ENCODE measurements at places on chromosomes 4 and X.

DNA sequence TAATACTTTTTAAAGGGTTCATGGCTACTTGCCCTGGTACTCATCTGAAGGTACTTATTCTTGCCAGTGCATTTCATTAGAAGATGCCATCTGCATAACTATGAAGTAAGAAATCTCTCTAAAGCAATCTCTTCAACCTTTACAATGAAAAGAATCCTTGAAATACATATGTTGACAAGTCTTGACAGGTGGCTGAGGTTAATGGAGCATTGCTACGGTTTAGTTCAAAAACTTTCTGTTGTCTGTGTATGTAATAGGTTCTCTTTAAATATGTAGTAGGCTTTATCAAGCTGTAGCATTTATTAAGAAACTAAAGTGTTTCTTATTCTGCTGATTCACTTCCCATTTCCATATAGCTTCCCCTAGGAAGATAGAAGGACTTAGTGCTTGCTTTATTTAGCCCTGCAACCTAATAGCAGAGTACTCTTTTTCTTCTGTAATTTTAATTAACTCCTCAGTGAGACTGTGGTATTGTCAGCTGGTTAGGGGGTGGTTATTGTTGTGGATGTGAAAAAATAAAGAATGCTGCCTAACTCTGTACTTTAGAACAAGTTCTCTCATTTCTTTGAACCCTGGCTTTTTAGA lies 39.3 kb downstream of the SLAIN2 start:
- peak; percentile 41 for DNase-seq

DNA sequence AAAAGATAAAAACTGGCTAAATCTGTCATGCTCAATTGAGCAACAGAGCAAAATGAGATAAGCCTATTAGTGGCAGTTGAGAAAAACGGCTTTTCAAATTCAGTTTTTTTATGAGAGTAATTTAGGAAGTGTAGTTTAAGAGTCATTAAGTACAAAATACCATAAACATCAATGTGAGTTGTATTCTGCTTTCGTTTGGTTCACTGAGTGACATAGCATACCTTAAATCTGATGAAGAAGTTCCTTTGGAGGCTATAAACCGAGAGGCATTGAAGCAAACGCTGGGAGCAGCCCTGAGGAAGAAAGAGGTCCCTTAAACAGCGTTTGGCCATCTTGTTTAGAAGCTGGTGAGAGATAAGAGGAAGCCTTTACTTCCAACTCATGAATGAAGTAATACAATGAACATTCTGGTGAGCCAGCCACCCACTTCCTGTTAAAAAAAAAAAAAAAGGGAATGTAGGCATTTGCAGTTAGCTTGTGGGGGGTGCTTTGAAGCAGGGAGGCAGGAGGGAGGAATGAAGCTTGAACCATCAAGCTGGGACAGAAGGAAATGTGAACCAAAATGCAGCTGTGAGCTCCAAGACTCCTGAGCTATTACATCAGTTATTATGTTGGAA lies 132.3 kb downstream of the ZNF330 start:
- peak; percentile 83 for DNase-seq

- no peak for DNase-seq
These were observed 505.8 kb downstream of the KLHL13 start for GRCh38 chrX:117610806-117611205.

DNA sequence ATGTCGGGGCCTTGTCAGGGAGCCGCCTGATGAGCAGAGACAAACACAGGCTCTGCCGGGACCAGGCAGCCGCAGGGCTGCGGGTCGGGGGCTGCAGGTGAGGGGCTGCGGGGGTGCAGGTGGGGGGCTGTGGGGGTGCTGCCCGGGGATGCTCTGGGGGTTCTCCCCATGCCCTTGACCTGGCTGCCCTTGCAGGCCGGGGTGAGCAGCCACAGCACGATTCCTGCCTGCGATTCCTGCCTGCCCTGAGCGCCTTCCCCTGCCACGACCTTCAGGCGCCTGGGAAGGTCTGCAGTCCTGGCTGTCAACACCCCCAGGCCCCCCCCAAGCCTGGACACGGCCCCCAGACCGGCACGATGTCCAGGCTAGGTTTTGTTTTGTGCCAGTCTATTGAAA lies 106.3 kb downstream of the FAM53A start:
- no peak for DNase-seq

DNA sequence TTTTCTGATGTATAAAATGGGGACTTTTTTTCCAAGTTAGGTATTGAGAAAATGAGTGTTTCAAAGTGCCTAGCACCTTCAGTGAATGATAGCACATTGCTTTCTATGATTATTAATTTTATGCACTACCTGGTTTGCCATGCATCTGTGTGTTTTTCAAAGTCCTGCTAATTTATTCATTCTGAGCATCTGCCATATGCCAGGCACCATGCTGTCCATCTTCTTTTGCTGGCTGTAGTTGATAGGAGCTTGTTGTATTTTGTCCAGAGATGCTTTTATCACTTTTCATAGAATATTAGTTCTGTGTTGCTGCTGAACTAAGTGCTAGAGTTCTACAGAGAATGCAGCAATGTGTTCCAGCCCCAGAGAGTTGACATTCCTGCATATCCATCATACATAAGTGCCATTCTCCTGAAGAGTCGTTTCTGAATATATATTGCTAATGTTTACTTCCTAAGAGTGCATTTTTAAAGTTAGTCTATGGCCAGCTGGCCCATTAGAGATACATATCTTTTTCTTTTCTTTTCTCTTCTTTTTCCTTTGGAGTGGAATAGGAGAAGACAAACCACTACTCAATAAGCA lies 49.0 kb upstream of the CLNK start:
- DNase-seq: no peak

Data from hematopoietic multipotent progenitor cell treated with erythropoietin and hydrocortisone succinate and interleukin-3 and kit ligand, for 6 days (in vitro differentiated cells).